ENCODE measurements at places on chromosomes 5 and 9. TPM values are rescaled to one million over a fixed set of nuclear protein-coding genes. Genes with fewer than 3 reads are reported as not detected.

IFNA2 gene
- total RNA-seq: not detected

LCP2 gene
- total RNA-seq: 0.22 TPM

GRCh38 chr9:136957461-136957860, 5.4 kb downstream of the LCN12 start:
- DNase-seq: no peak

- DNase-seq: no peak
Observed at GRCh38 chr5:126014676-126015075, 408.5 kb upstream of the GRAMD2B start.

DNA sequence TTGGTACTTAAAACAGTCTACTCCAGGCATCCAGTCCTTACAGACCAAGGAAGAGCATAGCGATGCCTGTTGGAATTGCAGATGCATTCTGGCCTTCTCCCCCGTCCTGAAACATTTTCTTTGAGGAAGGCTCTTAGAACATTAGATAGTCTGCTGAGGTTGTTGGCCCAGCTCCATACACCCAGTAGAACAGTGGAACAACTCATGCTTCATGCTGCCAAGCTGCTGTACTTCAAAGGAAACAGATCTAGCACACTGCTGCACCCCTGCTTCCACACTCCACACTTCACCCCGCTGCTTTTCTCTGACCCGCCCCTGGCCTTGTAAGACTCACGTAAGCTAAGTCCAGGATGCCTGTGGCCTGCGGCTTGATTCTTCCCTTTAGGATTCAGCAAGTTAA, 33.4 kb upstream of the NCS1 start:
- DNase-seq: no peak

All from Karpas-422 (cell line).